ENCODE measurements at places on chromosomes 11 and 22.
A peak's percentile ranks its signal among the peaks of the same experiment; 100 is the strongest.

DNA sequence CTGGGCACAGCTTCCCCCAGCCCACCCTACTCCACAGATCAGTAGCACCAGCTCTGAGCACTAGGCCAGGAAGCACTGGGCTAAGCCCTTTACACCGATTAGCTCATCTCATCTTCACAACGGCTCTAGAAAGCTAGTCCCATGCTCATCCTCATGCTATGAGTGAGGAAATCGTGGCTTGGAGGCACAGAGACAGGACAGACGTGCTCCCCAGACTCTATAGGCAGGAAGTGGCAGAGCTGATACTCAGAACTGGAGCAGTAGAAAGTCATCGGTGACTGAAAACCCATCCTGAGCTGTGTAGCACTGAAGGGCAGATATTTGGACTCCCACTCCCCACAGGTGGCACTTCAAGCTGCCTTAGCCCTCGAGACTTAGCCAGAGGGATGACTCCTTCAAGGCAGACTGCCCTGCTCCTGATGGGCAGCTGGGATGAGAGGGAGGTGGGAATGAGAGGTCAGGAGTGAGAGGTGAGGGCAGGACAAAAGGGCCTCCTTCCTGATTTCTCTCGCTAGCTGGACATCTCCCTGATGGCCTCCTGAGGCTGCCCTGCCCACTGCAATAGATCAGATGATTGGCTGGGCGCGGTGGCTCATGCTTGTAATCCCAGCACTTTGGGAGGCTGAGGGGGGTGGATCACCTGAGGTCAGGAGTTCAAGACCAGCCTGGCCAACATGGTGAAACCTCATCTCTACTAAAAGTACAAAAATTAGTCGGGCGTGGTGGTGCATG is 9.7 kb downstream of the CD5 start:
- DNase-seq: no peak

- DNase-seq: no peak
Observed at GRCh38 chr22:36860821-36861659, at the start of gene NCF4. Gene NCF4, plus strand, starts transcription at chr22:36861006. Its CDS starts 166 bp downstream, at chr22:36861172.

DNA sequence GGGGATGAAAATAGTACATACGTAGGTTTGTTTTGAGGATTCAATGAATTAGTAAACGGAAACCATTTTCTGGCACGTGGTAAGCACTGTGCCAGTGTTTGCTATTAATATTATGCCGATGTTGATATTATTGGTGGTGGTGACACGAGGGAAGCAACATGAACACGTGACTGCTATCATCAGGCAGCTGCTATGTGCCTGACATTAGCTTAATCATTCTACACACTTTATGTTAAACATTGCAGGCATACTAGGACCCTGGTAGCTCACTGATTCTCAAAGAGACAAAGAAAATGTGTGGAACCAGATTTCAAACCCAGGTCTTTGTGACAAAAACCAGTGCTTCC is 656 bp downstream of the SRRD start:
- DNase-seq: no peak

GRCh38 chr11:106854429-106854828 is 163.8 kb downstream of the GUCY1A2 start:
- no peak for DNase-seq

GRCh38 chr11:105718641-105719040 is 108.8 kb downstream of the GRIA4 start:
- DNase-seq: peak; percentile 51

DNA sequence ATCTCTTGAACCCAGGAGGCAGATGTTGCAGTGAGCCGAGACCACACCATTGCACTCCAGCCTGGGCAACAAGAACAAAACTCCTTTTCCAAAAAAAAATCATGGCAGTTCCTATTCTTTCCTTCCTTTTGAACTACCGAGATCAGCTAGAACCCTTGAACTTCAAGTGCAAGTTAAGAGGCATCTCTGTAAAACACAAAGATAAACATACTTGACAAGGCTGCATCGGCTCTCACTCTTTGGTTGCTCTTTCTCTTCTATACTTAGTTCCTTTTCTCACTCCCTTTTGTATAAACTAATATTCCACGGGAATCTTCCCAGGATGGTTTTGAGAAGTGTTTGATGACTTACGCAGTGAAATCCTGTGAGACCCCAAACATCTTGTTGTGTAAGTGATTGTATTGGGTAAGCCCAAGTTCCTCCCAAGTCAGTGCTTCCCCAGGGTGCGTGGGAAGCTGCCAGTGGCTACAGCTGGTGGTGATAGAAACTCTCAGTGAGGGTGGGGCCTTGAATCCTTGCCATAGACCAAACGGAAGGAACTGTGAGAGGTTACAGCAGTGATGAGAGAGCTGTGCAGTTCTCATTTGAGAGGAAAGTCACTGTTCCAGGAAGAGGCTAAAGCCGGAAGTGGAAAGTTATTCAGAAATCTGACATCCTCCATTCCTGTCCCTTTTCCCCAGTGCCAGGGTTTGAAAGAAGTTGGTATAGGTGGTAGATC is 24.1 kb upstream of the CDC42EP2 start:
- peak; percentile 66 for DNase-seq

- DNase-seq: no peak
Observed at GRCh38 chr11:68932358-68932757, 28.7 kb downstream of the IGHMBP2 start.

DNA sequence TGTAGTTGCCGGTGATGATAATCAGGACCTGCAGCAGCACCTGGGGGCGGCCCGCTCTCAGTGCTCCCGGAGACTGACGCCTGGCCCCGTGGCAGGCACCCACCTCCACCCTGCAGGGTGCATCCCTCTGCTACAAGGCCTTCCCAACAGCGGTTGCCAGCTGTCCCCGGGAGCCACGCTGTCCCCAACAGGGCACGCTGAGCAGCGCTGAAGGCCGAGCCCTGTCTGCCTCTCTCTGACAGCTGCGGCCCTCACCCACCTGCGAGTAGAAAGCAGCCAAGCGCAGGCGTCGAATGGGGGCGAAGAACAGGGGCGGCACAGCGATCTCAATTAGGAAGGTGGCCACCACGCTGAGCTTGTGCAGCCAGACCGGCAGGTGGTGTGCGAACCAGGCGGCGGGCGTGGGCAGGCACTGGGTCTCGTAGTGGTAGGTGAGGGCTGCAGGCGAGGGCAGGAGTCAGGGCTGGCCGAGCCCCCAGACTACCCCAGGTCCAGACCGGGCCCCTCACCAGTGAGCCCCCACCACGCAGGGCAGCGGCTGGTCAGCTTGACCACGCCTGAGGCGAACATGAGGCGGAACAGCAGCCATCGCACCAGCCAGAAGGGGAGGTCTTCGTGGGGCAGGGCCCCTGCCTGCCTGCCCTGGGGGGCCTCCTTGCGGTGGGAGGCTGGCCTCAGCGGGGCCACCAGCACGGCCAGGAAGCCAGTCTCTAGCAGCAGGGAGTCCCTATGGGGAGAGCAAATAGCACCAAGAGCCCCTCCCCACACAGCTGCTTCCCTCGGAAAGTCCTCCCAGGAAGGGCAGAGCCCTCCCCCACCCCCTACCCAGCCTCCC is 1.5 kb downstream of the LMF2 start:
- DNase-seq: peak; percentile 83

GRCh38 chr11:44266056-44266780 is 43.7 kb downstream of the ALX4 start:
- DNase-seq: no peak

DNA sequence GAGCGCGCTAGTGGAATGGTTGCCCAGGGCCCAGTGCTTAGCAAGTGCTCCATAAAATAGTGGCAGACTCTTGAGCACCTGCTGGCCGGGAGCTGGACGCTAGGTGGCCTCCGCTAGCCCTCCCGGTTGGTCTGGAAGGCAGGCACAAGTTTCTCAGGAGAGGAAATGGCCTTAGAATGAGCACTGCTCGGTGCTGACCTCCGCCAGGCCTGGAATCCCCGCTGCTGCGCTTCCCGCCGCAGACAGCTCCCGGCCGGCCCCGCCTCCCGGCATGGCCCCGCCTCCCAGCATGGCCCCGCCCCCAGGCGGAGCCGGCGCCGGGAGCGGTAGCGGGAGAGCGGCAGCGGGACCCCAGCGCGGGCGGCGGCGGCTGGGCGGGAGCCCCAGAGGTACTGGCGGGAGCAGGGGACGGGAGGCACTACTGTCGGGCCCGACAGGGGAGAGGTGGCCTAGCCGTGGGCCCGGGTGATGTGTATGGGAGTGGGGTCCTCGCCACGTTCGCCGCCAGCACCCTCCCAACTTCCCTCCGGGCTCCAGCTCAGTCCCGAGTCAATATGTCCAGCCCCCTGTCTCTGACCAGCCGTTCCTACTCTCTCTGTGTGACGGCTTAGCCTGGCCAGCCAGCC is at the start of gene SIPA1:
Gene SIPA1, plus strand, starts transcription at position 308 of the 626 bp plus-strand sequence. CDS start 2,821 bp downstream, outside the sequence.
- DNase-seq: peak; percentile 89

DNA sequence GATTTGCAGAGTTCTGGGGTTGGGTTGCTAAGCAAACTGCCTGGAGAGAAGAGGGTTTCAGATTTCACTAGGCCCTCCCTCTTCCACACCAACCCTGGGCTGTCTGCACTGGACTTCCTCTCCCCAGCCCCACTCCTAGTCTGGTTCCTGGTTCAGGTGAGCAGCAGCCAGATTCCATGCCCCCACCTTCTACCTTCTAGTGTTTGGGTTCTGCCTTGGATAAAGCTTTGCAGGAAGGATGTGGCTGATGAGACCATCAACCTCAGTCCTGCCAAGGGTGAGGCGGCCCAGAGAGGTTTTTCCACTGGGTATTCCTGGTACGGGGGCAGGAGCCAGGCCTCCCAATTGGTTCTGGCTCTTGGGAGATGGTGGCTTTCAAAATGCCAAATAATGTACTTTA is 68.3 kb downstream of the BCR start:
- peak; percentile 77 for DNase-seq

- DNase-seq: no peak
Observed at GRCh38 chr11:44759743-44760476, 33.1 kb downstream of the TSPAN18 start.

DNA sequence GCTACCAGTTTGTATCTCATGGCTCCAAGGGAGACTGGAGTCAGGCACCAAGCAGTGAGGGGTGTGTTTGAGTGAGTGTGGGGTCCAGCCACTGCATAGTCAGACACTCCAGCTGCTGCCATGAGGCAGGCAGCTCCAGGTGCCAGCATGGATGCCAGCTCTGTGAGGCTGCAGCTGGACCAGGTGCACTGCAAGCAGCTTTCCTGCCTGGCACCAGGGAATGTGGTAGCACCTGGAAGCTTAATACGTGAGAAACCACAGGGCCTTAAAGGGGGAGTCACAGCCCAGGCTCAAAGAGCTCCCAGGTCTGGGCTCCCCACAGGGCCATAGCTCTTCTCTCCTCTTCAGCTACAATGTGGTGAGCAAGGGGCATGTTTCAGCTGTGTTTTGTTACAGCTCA is 817.8 kb upstream of the LUZP2 start:
- peak; percentile 72 for DNase-seq

GRCh38 chr22:29265305-29265704 is 2.5 kb downstream of the RHBDD3 start:
- no peak for DNase-seq

DNA sequence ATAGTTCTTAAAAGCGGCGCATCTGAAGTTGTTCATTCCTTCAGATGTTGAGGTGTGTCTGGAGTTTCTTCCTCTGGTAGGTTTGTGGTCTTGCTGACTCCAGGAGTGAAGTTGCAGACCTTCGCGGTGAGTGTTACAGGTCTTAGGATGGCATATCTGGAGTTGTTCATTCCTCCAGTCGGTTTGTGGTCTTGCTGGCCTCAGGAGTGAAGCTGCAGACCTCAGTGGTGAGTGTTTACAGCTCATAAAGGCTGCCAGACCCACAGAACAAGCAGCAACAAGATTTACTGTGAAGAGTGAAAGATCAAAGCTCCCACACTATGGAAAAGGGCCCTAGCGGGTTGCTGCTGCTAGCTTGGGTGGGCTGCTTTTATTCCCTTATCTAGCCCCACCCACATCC is 201.7 kb upstream of the PDGFD start:
- DNase-seq: no peak
